ENCODE measurements at places on chromosomes 11 and 22.
A peak's percentile ranks its signal among the peaks of the same experiment; 100 is the strongest.

DNA sequence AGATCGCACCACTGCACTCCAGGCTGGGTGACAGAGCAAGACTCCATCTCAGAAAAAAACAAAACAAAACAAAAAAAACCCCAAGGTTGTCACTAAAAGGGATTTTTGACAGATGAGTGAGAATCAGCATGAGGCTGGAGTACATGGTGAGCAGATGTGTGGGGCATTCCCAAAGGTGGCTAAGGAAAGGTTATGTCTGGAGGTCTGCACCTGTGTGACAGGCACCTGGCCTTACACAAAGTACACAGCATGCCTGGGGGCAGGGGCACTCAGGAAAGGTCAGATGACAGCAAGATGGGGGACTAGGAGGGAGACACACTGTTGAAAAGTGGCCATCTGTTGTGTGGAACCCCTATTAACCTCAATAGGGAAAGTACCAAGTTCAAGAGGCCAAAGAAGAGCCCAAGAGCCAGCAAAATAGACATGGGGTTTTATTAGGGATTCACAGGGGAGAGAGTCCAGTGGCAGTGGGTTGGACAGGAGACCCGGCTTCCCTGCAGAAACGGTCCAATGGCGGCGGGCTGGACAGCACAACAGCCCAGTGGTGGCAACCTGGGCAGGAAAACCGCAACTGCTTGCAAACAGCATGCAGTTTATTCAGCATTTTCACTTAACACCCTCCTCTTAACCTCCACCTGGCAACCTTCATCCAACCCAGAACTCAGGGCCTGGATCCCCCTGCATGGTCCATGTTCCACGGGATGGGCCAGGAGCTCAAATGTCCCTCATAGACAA lies 101.1 kb downstream of the MICAL2 start:
- DNase-seq = no peak

DNA sequence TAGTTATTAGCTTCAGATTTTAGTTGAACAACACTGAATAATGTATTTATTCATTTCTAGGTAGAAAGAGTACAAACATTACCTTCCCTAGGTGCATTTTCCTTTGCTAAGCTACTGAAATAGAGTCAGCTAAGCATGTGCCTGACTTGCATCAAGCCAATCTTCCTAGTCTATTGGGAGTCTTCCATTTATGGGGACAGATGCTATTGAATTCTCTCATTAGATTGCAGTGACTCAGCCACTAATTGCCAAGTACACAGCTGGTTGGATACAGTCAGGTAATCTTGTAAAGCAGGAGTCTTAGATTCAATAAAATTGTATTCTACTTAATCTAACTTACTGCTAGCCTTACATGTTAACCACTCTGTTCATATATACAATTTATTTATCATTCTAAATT lies 55.2 kb upstream of the RPS13 start:
- DNase-seq = no peak

DNA sequence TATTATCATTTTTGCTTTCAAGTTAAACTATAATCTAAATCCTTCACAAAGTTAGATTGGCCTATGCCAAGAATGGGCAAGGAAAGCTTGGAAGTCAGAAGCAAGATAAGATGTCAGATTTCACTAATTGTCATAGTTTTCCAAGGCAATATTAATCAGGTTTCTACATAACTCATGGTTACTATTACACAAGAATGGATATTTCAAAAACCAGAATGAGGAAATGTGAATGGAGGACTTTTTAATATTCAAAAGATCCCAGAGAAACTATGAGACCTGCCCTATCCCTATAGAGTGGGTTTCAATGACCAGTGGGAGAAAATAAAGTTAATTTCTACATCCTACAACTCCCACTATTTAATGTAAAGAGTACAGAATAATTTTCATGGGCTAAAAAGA lies 203.2 kb downstream of the CASP12 start:
- no peak for DNase-seq

DNA sequence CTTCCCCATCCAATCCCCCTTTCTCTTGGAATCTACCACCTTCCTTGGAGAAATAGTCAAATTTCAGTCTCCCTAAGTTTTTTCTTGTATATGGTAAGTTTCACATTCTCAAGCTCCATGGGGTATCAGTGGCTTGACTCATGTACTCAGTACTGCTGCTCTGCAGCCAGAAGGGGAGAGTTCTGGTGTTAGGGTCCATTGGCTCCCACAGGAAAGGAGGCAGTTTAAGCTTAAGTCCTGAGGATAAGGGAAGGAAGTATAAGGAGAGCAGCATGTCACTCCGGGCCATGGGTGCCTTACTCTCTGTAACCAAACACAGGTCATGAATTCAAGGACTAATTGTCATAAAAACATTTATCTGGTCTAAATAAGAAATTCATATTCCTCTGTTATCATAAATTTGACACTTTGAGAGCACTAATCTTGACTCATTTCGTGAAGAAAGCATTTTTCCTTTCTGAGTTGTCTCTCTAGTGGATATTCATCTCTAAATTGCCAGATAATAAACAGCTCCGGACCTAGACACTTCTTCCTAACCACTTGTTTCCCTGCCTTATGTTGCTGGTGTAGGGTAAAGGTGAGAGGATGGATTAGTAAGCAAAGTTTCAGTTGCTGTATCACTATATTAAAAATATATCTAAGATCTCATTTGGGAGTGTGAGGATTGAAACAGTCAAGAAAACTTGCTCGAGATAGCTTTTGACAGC lies 20.1 kb upstream of the SORL1 start:
- DNase-seq = no peak

- peak; percentile 80 for DNase-seq
Measured at GRCh38 chr22:50526834-50527801, 1.7 kb upstream of the SCO2 start.

All from urothelium cell line (cell line).